DND-41 (cell line): ENCODE measurements at places on chromosomes 2 and 18.

DNA sequence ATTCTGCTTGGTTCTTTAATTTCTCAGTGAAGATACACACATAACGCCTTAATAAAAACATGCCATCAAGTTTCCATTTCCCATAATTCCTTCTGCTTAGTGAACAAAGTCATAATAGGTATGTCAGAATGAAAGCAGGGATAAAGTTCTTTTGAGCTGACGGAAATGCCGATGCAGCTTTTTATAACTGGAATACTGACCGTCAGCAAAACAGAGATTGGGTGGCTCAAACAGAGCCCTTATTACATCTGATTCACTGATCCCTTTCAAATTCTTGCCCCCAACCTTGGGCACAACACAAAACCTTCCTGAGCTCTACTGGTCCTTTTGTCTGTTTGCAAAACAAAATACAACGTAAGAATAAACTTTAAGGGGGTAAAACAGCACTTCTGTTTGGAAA lies 140.4 kb downstream of the CDH2 start:
- no peak overlapping the region for H3K27ac ChIP-seq
- no peaks in the 10 kb centered on the region for H3K36me3 ChIP-seq
- H3K4me1 ChIP-seq = no peaks in the 10 kb centered on the region
- no peak overlapping the region for H3K4me3 ChIP-seq
- H3K27me3 ChIP-seq = no peaks in the 10 kb centered on the region
- DNase-seq = no peak

DNA sequence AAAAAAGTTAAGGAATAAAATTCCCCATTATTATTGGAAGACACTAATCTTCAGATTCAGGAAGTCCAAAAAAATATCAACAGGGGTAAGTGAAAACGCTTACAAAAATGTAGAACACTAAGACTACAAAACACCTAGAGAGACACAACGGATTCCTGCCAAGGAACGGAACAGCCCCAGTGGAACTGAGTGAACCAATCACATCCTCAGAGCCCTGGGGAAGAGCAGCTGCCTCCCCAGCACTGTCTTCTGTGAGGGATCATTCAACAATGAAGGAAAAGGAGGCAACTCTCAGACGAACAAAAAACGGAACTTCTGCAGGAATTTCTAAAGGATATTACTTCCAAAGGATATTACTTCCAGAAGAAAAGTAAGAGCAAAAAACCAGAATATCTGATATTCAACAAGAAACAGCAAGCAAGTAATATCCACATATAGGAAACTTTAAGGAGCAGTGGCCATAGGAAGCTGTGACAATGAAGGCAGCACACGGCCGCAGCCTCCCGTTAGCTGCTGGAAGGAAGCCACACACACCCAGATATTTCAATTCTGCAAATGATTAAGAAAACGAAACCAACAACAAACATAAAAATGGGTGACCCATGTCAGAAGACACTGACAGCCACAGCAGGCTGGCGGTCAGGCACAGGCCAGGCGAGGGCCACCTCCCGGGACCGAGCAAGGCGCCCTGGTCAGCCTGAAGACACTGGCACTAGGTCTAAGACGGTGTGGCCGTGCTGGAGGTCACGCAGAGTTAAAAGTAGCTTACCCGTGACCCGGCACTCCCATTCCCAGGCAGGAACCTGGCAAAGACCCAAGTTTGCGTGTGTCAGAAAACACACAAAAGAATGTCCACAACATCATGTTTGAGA lies 81.8 kb downstream of the HDAC4 start:
- H3K36me3 ChIP-seq = peaks cover 61% of the 10 kb centered on the region
- DNase-seq = no peak
- H3K27ac ChIP-seq = peak overlapping the region; percentile 49
- no peak overlapping the region for H3K4me3 ChIP-seq

DNA sequence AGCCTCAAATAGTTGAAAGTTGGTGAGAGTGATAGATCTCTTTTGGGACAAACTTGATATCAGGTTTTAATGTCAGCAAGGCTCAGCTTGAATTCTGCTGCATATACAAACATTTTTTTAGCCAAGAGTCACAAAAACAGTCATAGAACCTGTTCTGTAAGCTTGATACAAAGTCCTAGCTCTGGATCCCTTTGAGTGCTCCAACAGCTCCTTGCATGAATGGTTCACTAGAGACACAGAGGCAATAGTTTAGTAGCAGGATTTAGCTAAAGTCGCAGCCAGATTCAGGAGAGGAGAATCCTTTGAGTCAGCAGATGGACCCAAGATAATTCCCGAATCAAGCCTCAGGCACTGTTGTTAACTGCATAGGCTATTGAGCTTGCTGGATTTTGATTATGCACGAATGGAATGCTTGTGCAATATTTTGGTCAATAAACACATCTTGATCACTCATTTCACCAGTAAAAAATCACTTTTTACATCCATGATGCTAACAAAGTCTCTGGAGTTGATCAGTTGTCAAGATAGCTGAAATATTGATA lies 148.6 kb downstream of the KLHL14 start:
- no peak overlapping the region for H3K27ac ChIP-seq
- H3K4me3 ChIP-seq = no peak overlapping the region
- no peaks in the 10 kb centered on the region for H3K4me1 ChIP-seq
- peaks cover 4% of the 10 kb centered on the region for H3K27me3 ChIP-seq

GRCh38 chr2:216016581-216016980 lies 3.2 kb upstream of the MREG start:
- H3K27me3 ChIP-seq = no peaks in the 10 kb centered on the region
- peaks cover 55% of the 10 kb centered on the region for H3K4me1 ChIP-seq
- DNase-seq = no peak
- H3K27ac ChIP-seq = peak overlapping the region; percentile 94
- H3K36me3 ChIP-seq = no peaks in the 10 kb centered on the region

- H3K36me3 ChIP-seq = no peaks in the 10 kb centered on the region
- no peak overlapping the region for H3K27ac ChIP-seq
- no peak overlapping the region for H3K4me3 ChIP-seq
Observed at GRCh38 chr2:144547494-144547893, 27.6 kb upstream of the ZEB2 start.

- no peak overlapping the region for H3K4me3 ChIP-seq
- no peaks in the 10 kb centered on the region for H3K27me3 ChIP-seq
- H3K36me3 ChIP-seq = no peaks in the 10 kb centered on the region
- H3K4me1 ChIP-seq = no peaks in the 10 kb centered on the region
- peak; percentile 48 for DNase-seq
Observed at GRCh38 chr18:67300498-67300897, 216.0 kb downstream of the DSEL start.

DNA sequence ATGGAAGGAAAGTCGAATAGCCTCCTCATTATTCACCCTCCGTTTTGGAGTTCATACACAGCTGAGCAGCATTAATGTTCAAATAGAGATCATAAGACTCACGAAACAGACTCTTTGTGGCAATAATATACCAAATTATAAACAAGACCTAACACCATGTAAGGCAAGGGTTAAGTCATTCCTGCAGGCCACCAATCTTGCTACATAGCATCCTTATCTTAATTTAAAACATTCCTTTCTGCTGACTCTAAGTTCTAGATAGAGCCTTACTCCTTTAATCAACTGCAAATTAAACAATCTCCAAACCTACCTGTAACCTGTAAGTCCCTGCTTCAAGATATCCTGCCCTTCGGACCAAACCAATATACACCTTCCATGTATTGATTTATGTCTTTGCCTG lies 178.0 kb downstream of the PDE11A start:
- H3K4me1 ChIP-seq = no peaks in the 10 kb centered on the region
- H3K4me3 ChIP-seq = no peak overlapping the region
- DNase-seq = no peak

GRCh38 chr18:52824126-52824525 lies 484.1 kb downstream of the DCC start:
- no peaks in the 10 kb centered on the region for H3K27me3 ChIP-seq
- H3K27ac ChIP-seq = no peak overlapping the region
- H3K4me1 ChIP-seq = no peaks in the 10 kb centered on the region
- no peaks in the 10 kb centered on the region for H3K36me3 ChIP-seq
- no peak for DNase-seq
- no peak overlapping the region for H3K4me3 ChIP-seq

DNA sequence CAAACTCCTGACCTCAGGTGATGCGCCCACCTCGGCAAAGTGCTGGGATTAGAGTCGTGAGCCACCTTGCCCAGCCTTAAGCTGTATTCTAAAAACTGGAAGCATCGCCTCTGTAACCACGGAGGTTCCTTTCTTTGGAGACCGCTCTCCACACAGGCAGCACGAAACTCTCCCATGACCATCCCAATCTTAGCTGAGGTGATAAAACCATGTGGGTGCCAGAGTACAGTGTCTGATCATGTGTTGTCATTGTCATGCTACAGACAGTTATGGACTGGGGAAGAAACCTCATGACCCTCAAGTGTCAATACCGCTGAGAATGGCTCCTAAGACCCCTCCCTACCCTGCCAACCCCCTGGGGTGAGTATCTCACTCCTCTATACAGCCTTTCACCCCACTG lies 41.4 kb upstream of the EPG5 start:
- H3K4me3 ChIP-seq = no peak overlapping the region
- H3K4me1 ChIP-seq = no peaks in the 10 kb centered on the region
- H3K27me3 ChIP-seq = no peaks in the 10 kb centered on the region
- no peak for DNase-seq
- H3K27ac ChIP-seq = no peak overlapping the region

GRCh38 chr2:152456262-152456661 lies 121.3 kb downstream of the FMNL2 start:
- no peak for DNase-seq
- H3K27me3 ChIP-seq = no peaks in the 10 kb centered on the region
- H3K27ac ChIP-seq = no peak overlapping the region
- H3K4me1 ChIP-seq = no peaks in the 10 kb centered on the region

DNA sequence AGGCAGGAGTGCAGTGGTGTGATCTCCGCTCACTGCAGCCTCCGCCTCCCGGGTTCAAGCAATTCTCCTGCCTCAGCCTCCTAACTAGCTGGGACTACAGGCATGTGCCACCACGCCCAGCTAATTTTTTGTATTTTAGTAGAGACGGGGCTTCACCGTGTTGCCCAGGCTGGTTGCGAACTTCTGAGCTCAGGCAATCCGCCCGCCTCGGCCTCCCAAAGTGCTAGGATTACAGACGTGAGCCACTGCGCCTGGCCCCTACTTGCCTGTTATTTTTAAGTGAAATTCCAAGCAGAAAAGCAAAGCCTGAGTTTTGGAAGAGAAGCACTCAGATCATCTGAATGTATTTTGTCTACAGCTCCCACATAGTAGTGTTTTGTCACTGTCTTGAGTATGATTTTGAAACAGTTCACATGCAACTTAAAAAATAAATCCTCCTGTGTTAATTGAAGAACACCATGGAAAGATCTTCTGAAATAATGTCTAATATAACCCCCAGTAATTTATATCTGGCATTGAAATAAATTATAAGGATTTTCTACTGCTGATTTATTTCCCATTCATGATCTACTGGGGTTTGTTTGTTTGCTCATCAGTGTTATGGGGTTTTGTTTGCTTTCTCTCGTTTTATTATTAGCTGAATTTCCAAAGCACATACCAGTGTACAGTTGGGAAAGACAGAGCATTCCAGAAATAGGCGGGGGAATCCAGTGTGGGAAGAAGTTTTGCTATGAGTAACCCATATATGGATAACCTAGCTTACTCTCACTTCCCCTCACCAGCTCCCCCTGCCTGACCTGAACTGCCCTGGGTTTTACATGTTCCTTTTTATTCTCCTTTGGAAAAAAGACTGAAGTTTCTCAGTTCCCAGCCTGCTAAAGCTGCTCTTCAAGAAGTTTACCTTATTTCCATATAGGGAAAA lies 80.1 kb upstream of the MAP3K20 start:
- no peak overlapping the region for H3K4me3 ChIP-seq
- H3K4me1 ChIP-seq = no peaks in the 10 kb centered on the region
- no peaks in the 10 kb centered on the region for H3K36me3 ChIP-seq
- DNase-seq = no peak
- no peak overlapping the region for H3K27ac ChIP-seq

DNA sequence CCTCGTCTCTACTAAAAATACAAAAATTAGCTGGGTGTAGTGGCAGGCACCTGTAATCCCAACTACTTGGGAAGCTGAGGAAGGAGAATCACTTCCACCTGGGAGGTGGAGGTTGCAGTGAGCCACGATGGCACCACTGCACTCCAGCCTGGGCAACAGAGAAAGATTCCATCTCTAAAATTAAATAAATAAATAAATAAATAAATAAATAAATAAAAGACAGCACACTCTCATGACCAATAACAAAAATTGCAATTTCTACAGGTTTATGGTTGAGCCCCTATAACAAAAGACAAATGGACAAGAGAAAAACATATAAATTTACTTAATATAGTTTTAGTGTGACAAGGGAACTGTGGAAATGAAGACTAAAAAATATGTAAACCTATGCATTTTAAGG lies 384.1 kb downstream of the CDH19 start:
- H3K4me1 ChIP-seq = no peaks in the 10 kb centered on the region
- no peaks in the 10 kb centered on the region for H3K27me3 ChIP-seq
- no peak overlapping the region for H3K4me3 ChIP-seq
- H3K36me3 ChIP-seq = no peaks in the 10 kb centered on the region

DNA sequence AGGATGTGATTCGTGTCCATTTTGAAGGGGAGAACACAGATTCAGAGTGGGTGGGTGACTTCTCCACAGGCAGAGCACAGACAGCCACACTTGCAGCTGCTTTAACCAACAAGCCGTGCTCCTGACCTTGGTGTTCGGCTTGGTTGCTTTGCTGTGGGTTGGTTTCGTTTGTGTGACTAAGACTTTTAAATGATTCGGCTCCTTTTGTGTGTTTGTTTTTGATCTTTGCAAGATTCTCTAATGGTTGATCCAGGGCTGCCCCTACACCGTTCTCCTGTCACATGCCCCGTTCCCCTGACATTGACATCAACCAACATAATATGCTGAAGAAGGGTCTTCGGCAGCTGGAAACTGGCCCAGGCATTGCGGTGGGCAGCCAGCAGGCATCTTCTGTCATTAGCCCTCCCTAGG lies 95.9 kb upstream of the MBOAT2 start:
- H3K4me3 ChIP-seq = no peak overlapping the region
- peak; percentile 72 for DNase-seq
- H3K4me1 ChIP-seq = peaks cover 16% of the 10 kb centered on the region
- H3K27ac ChIP-seq = no peak overlapping the region
- no peaks in the 10 kb centered on the region for H3K36me3 ChIP-seq

DNA sequence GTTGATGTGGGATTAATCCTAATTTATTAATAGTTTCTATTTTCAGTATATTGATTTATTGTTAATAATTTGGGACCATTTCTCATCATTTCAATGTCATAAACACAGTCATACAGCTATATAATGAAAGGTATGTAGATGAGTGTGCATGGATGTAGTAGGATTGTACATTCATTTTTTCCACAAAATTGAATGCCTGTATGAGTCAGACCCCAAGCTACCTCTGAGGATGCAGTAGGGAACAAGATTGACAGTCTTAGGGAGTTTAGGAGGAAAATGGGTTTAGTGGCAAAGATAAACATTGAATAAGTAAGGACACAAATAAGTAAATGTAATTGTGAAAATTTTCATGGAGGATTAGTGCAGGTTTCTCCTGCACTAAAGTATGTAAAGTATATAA lies 14.1 kb upstream of the TMEFF2 start:
- no peaks in the 10 kb centered on the region for H3K27me3 ChIP-seq
- H3K27ac ChIP-seq = no peak overlapping the region
- no peaks in the 10 kb centered on the region for H3K36me3 ChIP-seq
